ENCODE measurements at places on chromosomes 3 and 15. TPM values are rescaled to one million over a fixed set of nuclear protein-coding genes. Genes with fewer than 3 reads are reported as not detected.

DNA sequence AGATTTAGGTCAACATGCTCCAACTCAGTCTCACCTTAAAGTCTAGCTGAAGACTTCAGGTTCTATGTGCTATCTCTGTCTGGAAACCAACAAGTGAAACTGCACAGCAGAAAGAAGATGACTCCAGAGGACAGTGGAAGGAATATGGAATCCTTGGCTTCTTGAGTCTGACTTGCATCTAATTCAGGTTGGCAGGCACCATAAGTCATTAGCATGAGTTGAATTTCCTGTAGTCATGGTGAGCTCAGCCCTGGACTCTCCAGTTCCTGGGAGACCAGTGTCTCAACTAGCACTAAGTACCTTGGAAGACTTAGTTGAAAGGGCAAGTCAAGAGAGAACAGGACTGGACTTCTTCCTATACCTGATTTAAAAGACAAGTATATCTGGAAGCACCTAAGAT lies 129.7 kb downstream of the DTWD1 start:
- H3K27ac ChIP-seq: no peak overlapping the region
- no peaks in the 10 kb centered on the region for H3K4me1 ChIP-seq
- no peak for DNase-seq
- no peaks in the 10 kb centered on the region for H3K36me3 ChIP-seq

DNA sequence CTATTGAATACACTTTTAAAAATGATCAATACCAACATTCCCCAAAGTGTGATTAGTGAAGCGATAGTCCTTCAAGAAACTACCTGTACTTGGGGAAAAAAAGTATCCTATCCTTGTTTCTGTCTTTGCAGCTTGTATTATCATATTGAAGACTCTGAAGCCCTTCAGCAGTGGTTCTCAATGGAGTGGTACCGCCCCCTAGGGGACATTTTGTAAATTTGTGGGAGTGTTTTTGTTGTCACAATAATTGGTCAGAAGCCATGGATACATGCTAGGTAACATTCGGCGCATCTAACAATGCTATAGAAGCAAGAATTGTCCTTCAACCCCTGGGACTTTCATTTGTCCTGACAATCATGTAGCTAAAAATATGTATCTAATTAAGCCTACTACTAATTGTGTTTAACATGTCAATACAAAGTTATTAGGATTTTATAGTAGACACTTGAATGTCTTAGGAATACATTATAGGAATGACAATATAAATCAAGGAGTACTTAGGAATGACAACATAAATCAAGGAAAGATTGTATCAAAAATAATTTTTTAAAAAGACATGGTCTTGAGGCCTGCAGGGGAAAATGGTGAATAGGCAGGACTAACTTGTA lies 53.7 kb downstream of the NMD3 start:
- no peak overlapping the region for H3K4me3 ChIP-seq
- H3K4me1 ChIP-seq: no peaks in the 10 kb centered on the region
- H3K27ac ChIP-seq: no peak overlapping the region
- peak; percentile 54 for DNase-seq
- H3K36me3 ChIP-seq: no peaks in the 10 kb centered on the region
- no peaks in the 10 kb centered on the region for H3K27me3 ChIP-seq

GRCh38 chr3:196995027-196995426 lies 26.4 kb upstream of the PIGZ start:
- H3K4me1 ChIP-seq: no peaks in the 10 kb centered on the region
- no peak overlapping the region for H3K27ac ChIP-seq
- H3K4me3 ChIP-seq: no peak overlapping the region
- no peaks in the 10 kb centered on the region for H3K27me3 ChIP-seq
- no peaks in the 10 kb centered on the region for H3K36me3 ChIP-seq
- no peak for DNase-seq

Gene GHSR
- not detected for total RNA-seq
